ENCODE measurements at places on chromosomes 7 and 10. TPM values are rescaled to one million over a fixed set of nuclear protein-coding genes. Genes with fewer than 3 reads are reported as not detected.

SRRM3 gene
- total RNA-seq, result not detected

CRTAC1 gene
- total RNA-seq, result not detected

MNX1 gene
- total RNA-seq, result not detected

HNRNPA2B1 gene
- 823 TPM for total RNA-seq

TMEM225B gene
- total RNA-seq, result 0.64 TPM

SKIDA1 gene
- total RNA-seq, result 0.05 TPM

GJD4 gene
- total RNA-seq, result not detected

MMRN2 gene
- not detected for total RNA-seq

IFIT3 gene
- 0.83 TPM for total RNA-seq

TMEM26 gene
- total RNA-seq, result not detected

MYO3A gene
- total RNA-seq, result not detected

GRID2IP gene
- total RNA-seq, result 0.12 TPM

GPNMB gene
- 0.83 TPM for total RNA-seq

CYP3A7 gene
- not detected for total RNA-seq

GRCh38 chr7:126228356-126229061 is 1024.2 kb downstream of the GRM8 start:
- no peak for DNase-seq

GRCh38 chr7:41428381-41428780 is 274.5 kb downstream of the INHBA start:
- no peak for DNase-seq

DNA sequence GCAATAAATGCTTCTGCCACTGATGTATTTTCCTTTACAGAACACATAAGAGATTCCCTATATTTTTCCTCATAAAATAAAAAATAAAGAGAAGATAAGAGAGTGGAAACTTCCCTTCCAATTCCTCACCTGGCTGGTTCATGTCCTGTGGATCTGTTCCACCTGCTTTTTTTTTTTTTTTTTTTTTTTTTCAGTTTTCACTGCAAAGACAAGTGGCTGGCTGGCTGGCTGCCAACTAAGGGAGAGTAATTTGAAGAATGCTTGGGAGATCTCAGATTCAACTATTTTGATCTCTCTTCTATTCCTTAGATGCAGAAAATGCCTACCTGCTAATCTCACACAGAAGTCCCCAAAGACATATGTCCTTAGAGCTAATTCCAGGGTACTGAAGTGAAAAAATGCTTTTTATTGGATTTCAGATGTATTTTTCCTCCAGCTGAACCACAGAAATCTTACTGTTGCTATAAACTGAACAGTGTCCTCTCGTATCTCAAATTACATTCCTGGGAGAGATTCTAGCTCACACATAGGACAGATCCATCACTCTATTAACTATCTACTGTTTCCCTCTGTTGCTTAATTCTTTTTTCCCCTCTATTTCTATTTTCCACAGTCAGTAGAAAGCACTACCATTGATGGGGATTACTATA is 120.8 kb downstream of the NRCAM start:
- no peak for DNase-seq

- no peak for DNase-seq
Observed at GRCh38 chr7:38858259-38858884, 50.6 kb downstream of the VPS41 start.

GRCh38 chr7:144784943-144785342 is 50.9 kb downstream of the TPK1 start:
- no peak for DNase-seq

GRCh38 chr10:50577681-50578350 is 45.9 kb downstream of the SGMS1 start:
- no peak for DNase-seq

- DNase-seq, result no peak
Observed at GRCh38 chr10:22271786-22272185, 44.4 kb upstream of the COMMD3 start.

GRCh38 chr10:67596641-67597040 is 99.4 kb downstream of the CTNNA3 start:
- no peak for DNase-seq

- no peak for DNase-seq
Observed at GRCh38 chr10:32151871-32152270, 95.6 kb upstream of the KIF5B start.

DNA sequence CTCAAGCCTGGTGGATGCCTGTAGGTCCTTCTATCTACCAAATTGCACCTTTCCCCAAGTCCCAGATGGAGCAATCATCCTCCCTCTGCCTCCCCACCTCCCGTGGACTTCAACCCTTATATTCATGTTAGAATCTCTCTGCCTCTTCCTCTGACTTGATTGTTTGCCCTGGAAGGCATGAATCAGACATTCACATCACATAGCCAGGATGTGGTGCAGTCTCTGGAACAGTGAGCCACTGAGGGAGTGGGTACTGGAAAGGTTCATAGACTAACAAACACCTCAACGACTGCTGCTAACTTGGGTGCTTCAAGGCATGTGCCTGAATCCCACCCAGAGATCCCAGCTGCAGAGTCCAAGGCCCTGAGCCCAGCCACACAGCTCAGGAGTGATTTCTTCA is 494.0 kb downstream of the TNS3 start:
- DNase-seq, result no peak

- DNase-seq, result peak; percentile 14
Observed at GRCh38 chr7:96075510-96076349, 246.2 kb downstream of the SLC25A13 start.

GRCh38 chr10:13074563-13075451 is 25.2 kb upstream of the OPTN start:
- DNase-seq, result peak; percentile 29

GRCh38 chr10:45376371-45376801 is 2.4 kb downstream of the ALOX5 start:
- no peak for DNase-seq

- DNase-seq, result no peak
Observed at GRCh38 chr7:39594988-39595620, 28.3 kb upstream of the RALA start.

DNA sequence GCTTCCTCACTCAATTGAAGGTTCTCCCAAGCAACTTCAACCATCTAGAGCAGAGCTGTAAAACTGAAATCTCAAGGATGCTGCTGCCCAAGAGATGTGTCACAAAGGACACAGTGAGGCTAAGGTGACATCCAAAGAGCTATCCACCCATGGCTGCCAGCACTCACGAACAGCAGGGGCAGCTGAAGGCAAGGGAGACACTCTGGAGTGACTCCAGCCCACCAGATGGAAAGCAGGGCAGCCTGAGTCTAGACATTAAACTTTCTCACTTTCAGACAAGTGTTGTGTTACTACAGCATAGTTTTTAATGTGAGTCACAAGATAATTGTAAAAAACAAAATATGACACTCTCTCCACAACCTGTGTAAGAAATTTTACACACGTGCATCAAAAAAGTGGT is 113.5 kb downstream of the LARP4B start:
- no peak for DNase-seq

DNA sequence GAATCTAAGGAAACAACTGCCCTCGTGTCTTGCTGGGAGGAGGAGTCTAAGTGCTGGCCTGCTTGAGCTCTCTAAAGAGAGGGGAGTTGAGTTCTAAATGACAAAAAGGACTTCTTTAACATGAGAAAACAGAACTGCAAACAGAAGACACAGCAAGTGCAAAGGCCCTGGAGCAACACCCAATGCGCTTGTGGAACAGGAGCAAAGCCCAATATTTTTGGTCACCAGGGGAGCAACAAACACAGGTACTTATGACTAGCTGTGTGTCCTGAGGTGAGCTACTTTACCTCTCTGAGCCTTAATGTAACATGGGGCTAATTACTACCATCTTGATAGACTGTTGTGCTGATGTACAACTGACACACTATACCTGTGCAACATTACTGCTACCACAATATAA is 634.3 kb downstream of the PARD3 start:
- no peak for DNase-seq

- DNase-seq, result no peak
Observed at GRCh38 chr10:122172361-122173008, 98.6 kb upstream of the BTBD16 start.

DNA sequence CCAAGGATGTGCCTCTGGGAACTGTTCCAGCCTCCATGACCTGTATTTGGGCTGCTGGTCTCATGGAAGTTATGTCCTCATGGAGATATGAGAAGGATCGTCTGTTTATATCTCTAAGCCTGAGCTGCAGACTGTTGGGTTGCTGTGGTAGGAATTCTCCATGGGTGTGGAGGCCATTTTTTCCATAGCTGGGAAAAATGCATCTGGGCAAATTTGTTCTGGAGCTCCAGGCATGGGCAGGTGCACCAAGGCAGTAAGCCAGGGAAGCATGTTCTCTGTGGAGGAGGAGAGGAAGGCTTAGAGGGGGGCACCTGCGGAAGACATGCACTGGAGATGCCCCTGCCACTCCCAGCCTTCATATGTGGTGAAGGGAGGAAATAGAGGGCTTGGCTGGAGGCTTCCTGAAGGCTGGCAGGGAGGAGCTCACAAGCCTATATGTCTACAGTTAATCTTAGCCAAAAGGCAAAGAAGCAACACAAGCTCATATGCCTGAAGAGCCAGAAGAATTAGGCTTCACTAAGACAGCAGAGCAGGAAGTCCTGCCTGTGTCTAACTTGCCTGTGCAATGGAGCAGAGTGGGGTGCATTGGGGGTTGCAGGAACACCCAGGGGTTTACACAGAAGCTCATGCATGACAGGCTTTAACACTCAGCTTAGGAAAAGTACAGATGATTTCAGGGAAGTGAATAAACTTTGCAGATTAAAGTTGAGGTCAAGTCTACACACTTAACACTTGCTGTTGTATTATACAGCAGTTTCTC is 35.1 kb upstream of the CXCL12 start:
- DNase-seq, result no peak

- no peak for DNase-seq
Observed at GRCh38 chr7:69091521-69091920, 506.8 kb upstream of the AUTS2 start.

GRCh38 chr10:117622471-117623184 is 80.1 kb downstream of the EMX2 start:
- no peak for DNase-seq

DNA sequence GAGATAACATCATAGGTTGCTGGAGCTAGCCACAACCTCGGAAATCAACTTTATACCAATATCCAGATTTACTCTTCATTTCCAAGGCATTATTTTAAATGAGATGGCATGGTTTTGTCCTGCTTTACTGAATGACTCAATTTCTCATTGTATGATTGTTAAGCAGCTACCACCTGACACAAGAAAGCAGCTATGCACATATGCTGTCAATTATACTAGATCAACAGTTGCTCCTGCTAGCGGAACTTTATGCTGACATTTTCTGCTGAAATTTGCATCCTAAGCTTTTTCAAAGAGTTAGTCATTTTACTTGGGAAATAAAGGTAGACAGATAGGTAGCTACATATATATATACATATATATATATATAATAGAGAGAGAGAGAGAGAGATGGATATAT is 8.9 kb upstream of the CH25H start:
- DNase-seq, result no peak

- no peak for DNase-seq
Observed at GRCh38 chr10:95756041-95756761, at the start of gene ENTPD1. ENTPD1 (plus strand) TSS chr10:95756163; CDS start chr10:95756240, 77 bp downstream.

DNA sequence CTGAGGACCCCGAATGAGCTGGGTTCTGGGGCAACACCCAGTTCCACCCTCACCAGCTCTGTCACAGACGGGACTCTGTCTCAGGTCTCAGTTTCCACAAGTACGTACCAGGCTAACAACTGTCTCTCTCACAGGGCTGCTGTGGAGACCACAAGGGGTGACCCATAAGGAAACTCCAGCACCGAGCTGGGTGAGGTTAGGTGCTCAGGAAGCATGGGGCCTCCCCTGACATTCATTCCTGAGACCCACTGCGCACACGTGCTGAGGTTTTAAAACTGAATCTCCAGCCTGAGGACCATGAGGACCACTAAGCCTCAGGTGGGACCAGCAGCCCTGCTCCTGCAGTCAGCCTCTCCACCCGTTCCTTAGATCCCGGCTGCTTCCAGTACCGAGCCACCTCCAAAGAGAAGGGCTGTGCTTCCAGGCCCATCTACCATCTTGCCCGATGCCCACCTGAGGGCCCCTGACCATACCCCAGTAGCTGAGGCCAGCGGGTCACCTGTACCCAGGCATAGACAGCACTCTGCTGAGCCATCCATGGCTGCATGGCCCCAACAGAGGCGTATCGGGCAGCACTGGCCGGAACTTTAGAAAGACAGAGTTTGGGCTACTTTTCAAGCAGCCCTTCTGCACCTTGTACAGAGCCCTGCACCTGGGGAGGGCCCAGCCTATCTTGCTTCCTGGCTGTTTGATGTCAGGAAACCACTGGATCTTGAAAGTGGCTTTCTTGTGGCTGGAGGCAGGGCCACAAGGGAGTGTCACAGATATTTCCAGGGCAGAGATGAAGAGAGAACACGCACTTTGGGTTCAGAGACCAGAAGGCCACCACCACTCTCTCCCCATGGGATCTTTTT is 18.7 kb downstream of the HSPA12A start:
- peak; percentile 28 for DNase-seq

GRCh38 chr10:23656735-23657134 is 217.9 kb downstream of the OTUD1 start:
- no peak for DNase-seq

DNA sequence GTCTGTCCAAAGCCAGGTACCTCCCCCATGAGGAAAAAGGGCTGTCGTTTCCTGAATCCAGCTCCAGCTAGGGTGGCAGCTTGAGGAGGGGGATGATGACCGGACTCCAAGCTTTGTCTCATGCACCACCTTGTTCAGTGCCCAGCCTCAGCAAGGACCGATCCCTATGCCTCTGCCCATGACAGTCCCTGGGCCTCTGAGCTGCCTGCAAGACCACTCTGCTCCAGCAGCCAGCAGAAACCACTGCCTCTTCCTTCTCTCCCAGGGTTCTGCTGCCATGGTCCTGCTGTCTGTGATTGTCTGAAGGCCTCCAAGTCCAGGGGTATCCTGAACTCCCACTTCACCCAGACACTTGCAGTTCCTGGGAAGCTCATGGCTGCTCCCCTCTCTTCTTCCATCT is 21.3 kb upstream of the GDF10 start:
- DNase-seq, result no peak

- DNase-seq, result no peak
Observed at GRCh38 chr10:30803892-30804322, 174.4 kb upstream of the LYZL2 start.

GRCh38 chr10:110209454-110209925 is 2.1 kb downstream of the MXI1 start:
- DNase-seq, result peak; percentile 59

DNA sequence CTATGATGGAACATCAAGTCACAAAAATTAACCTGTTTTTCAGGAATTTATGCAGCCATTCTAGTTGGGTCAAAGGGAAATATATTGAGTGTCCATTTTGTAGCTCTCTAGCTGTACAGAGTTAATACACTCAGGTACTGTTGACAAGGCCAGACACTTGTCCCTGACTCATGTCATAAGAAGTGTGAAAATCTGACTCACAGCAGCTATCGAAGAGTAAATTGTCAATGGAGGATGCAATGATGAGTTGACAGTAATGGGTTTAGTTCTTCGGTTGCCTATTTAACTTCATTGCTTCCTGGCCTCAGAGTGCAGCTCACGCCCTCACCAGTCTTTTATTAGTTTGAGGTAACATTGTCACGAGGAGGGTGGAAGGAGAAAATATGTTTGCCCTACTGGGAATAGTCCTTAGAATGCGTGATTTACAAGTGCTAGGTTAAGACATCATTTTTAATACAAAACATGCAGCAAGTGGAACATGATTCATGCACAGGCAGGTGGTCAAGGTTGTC is 255.1 kb downstream of the XPNPEP1 start:
- DNase-seq, result no peak

All from activated T-helper 1 cell treated with anti-CD3 and anti-CD28 coated beads, Interleukin-12 subunit alpha, Interleukin-12 subunit beta, Interleukin-2, Interleukin-4 antibody, amounts not matched to agents 30 ng/mL and 10 ng/mL and 1 ng/mL, durations not matched to agents 14 hours and 24 hours and 36 hours (primary cell).